ENCODE measurements at places on chromosomes 11 and 22.

- DNase-seq: no peak
These were observed 21.6 kb upstream of the LMO1 start for GRCh38 chr11:8285228-8285627.

GRCh38 chr11:77191823-77192495 lies 63.9 kb downstream of the MYO7A start:
- DNase-seq: no peak

DNA sequence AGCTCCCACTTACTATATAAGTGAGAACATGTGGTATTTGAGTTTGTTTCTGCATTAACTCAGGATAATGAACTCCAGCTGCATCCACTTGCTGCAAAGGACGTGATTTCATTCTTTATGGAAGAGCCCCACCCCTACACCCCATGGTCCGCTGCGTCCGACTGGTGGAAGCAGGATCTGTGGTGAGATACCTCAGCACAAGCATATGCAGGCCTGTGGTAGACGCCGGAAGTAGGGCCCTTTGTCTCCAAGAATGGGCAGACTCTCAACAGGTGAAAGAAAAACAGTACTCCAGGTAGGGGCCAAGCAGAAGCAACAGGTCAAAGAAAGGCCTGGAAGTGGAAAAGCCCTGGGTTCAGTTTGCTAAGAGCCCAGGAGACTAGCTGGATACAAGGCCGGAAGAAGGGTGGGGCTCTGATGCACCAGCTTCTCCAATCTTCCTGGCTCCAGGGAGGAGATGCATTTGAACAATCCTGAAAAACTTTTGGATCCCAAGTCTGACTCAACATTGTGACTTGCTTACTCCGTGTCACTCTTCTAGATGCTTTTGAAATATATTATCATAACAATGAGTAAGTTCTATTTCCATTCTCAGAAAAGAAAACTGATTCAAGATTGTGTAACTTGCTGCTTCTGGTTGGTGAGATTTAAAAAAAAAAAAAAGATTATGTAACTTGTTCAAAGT lies 30.4 kb downstream of the NEAT1 start:
- DNase-seq: peak; percentile 56

DNA sequence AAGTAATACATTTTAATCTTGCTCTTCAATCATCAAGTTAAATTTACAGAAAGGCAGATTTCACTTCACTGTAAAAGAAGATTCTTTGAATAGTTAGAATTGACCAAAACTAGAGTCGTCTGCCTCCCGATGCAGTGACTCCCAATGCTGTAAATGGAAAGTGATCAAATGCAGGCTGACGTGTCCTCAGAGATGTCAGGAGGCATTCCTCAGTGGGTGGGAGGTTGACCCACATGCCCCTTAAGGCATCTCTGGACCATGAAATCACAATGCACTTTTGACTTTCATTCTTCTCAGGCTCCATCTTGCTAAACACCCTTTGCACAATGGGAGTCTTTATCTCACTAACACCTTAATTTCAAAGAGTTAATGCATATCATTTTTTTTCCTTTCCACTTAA lies 19.0 kb upstream of the CECR2 start:
- no peak for DNase-seq

DNA sequence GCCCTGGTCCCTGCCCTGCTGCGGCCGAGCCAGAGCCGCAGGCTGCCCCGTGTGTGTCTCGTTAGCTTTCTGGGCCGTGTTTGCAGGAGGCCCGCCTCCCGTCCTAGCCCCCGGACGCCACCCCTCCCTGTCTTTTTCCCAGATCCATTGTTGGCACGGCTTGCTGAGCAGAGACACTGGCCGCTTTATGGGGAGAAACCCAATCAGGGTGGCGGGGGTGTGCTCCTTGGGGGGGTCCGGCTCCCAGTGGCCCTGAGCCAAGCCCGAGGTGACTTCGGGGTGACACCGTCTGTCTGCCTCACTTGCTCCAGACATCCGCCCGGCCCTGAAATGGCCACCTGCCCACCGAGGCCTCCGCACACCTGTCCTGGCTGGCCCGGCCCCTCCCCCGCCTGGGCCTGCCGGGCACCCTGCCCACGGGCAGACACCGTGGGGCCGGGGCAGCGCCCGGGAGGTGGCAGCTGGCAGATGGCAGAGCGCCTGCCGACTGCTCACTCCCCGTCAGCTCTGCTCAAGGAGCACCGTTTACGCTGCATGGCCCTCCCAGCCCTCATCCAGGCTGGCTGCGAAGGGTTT lies 43.1 kb upstream of the PPARA start:
- DNase-seq: no peak

GRCh38 chr11:109963101-109963500 lies 130.1 kb upstream of the ZC3H12C start:
- DNase-seq: no peak

DNA sequence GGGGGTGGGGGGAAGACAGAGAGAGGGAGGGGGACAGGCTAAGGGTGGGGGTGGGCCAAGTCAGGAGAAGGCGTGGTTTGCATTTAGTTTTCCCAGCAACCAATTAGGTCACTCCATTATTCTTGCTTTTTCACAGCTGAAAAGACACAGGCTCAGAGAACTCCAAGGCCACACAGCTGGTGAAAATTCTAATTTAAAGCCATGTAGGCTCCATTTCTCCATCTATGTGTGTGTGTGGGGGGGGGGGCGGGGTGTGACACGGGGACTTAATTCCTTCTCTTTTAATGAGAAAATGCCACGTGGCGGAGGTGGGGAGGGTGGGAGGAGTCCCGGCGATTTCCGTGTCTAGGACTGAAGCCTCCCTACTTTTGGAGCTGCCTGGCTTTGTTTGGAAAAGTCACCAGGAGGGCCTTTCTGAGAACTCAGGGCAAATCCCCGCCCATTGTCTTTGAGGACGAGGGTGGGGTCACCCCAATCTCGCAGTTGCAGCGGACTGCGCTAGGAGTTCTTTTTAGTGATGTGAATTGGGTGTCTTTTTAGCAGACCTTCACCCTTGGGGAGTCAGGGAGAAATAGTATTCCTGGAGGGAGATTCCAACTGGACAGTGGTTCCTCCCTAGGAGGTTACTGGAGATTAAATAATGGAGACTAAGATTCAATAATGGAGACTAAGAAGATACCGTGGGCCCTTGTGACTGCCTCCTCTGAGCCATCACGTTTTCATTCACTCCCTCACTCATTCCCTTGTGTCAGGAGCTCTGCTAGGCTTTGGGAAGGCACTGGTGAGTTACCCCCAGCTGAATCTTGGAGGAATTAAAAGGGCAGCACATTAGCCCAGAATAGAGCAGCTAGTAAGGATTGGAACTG lies 36.4 kb upstream of the PTPRJ start:
- no peak for DNase-seq

- DNase-seq: no peak
These were observed 2.1 kb upstream of the DGKZ start for GRCh38 chr11:46345131-46345597.

DNA sequence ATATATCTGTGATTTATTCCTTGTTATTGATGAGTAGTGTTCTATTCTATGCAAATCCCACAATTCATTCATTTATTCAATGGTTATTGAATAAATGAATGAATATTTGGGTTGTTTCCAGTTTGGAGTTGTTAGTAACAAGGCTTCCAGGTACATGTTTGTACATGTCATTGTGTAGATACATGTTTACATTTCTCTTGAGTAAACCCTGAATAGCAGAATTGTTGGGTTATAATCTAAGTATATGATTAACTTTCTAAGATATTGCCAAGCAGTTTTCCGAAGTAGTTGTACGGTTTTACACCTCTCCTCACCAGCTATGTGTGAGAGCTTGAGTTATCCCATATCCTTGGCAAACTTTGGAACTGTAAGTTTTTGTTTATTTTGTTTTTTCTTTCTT lies 18.5 kb upstream of the OR8G1 start:
- DNase-seq: no peak

GRCh38 chr11:36500315-36500721 lies 9.8 kb downstream of the TRAF6 start:
- peak; percentile 3 for DNase-seq

GRCh38 chr11:58579192-58580129 lies 598 bp downstream of the ZFP91 start:
- DNase-seq: peak; percentile 81

DNA sequence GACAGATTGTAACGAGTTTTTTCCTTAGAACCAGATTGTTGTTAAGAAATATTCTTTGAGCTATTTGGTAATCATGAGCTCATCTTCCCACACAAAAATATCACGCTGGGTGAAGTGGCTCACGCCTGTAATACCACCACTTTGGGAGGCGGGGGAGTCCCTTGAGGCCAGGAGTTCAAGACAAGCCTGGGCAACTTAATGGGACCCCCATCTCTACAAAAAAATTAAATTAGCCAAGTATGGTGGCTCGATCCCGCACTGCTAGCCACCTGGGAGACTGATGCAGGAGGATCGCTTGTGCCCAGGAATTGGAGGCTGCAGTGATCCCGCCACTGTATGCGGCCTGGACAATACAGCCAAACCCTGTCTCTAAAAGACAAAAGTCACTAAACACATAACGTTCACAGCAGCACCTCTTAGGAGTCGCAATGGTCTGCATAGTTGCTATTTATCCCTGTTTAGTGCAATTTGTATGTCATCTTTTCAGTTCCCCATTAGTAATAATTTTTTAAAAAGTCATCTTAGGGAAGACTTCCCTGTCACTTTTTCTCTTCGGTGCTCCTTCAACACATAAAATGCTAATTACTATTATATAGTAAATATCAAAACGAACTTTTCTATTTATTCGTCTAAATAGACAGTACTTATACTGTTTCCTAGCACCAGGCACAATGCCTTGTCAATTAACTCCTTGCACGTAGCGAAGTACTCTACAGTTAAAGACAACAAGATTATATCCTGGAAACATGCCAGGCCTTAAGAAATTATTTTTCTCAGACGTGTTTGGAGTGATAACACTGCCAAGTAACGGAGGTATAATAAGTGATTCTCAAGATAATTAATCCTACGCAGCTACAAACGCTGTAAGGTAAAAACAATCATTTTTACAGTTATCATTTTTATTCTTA lies 1.1 kb downstream of the ST13 start:
- DNase-seq: no peak

- no peak for DNase-seq
These were observed 56.6 kb upstream of the WNT7B start for GRCh38 chr22:46033256-46034200.

DNA sequence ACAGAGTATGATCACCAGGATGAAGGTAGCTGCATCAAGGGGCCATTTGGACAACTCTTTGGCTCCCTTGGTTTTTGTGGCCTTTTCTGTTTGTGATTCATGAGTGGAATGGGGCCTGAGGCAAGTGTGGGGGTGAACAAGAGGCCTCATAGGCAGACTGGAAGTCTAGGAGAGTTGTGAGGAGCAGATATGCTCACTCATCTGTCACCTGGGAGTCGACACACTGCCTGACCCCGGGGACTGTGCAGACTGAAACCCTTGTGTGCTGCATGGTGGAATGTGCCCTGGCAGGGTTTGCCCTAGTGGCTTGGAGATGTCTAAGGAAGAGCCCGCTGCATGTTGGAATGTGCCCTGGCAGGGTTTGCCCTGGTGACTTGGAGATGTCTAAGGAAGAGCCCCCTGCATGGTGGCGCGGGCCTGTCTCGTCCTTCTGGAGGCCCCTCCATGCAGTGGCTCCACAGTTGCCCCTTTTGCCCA lies 60.0 kb downstream of the MED15 start:
- DNase-seq: peak; percentile 77

DNA sequence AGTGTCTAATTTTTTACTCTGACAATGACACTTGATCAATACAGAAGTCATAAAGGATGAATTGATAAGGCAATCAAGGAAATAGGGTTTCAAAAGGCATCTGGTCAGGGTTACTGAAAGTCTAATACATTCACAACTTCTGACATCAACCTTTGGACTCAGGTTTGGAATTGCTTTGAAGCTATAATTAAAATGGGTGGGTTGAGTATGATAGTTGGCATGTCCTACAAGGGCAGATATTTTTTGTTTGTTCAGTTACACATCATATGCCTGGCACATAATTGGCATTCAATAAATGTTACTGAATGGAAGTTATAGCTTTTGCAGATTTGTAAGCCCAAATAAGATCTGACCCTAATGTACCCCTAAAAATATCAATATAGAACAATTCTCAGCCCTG lies 7.3 kb upstream of the FUT4 start:
- DNase-seq: no peak

GRCh38 chr11:1755692-1756561 lies 5.5 kb upstream of the IFITM10 start:
- no peak for DNase-seq

- DNase-seq: no peak
These were observed 2.4 kb downstream of the OR52M1 start for GRCh38 chr11:4547416-4547815.
